ENCODE measurements at places on chromosomes 6 and 20.

DNA sequence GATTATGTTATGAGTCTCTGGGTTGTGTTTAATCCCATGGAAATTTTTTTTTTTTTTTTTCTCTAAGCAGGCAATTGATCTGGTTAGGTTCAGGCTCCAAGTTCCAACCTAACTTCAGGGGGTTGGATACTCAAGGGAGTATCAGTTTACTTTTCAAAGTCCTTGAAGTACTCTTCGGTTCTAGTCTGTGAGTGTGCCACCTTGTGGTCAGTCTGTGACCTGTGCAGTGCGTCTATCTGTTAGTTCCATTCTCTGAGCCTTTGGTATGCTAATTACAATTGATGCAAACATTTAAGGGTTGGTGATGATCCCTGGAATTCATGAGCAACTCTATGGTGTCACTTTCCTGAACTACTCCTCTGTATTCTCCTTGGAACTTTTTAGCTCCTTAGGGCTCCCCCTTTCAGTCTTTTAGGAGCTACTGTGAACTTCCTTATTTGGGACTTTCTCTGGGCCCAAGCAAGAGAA lies 342.0 kb downstream of the SOX4 start:
- DNase-seq = no peak

DNA sequence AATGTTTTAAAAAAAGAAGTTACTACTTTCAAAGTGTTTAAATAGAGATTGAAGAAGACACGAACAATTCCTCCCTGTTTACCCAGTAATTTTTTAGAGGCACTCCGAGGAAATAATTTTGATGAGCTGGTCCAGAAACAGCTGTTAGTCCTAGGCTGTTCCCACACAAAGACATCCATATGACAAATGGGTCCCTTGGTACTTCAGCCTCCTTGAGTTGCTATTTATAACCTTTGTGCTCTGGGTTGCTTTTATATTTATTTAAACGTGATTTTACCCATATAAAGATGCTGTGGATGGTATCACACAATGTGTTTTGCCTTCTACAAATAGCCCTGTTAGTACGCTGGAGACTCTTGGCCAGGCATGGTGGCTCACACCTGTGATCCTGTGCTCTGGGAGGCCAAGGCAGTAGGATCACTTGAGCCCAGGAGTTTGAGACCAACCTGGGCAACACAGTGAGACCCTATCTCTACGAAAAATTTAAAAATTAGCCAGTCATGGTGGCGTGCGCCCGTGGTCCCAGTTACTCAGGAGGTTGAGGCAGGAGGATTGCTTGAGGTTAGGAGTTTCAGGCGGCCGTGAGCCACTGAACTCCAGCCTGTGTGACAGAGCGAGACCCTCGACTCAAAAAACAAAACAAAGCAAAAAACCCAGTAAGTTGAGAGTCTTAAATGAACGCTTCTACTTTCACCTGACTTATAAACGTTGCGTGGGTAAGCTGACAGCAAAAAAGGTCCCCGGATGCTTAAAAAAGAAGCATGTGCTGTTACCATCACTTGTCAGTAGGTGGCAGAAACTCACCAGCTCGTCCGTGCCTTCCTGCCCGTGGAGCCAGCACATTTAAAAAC lies 56.9 kb upstream of the ARMH2 start:
- peak; percentile 60 for DNase-seq

DNA sequence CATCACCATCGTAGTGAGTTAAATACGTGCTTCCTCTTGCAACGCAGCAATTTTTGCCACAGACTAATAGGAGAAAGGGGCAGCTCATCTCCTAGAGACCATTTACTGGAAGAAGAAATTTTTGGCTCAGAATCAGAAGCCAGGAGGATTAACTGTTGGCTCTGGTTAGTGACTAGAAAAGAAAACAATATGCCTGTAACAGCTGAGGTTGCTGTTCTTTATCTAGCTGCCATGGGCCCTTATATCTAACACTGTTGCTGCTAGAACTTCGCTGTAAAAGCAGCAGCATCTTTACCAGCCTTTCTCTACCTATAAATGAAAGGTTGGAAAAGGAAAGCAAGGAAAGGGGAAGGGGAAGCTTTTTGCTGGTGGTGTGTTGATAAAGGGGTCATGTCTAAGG lies 65.9 kb downstream of the FAM135A start:
- no peak for DNase-seq

GRCh38 chr20:24109537-24109936 lies 121.0 kb upstream of the GGTLC1 start:
- no peak for DNase-seq

DNA sequence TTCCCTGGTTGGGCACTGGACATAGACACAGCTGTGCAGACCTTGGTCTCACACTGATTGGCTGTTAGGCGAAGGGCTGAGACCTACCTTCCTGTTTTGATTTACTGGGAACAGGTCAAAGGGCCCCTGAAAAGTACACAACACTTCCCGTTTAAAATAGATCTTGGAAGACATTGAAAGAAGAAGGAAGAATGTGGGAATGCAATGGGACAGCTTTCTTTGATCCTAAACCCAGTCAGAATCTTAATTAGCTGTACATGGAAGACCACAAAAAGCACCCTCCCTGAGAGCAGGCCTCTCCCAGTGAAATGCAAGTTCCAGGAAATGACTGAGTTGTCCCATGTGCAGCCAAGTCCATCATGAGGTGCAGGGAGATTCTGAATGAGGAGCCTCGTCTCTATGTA lies 83.6 kb upstream of the EXOC2 start:
- no peak for DNase-seq

DNA sequence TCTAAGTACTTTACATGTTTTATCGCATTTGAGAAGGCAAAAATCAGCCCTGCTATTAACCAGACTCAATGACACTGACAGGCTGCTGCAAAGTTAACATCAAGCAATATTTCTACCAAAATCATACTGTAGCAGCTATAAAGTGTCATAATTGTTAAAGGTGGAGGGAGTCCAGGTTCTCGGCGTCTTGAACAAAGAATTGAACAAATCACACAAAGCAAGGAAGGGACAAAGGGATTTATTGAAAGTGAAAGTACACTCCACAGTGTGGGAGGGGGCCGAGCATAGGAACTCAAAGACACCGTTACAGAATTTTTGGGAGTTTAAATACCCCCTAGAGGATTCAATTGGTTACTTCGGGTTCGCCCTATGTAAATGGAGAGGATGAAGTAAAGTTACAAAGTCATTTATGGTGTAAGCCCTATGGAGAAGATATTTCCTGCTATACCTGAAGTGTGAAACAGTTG lies 12.9 kb upstream of the ZNF391 start:
- DNase-seq = no peak

DNA sequence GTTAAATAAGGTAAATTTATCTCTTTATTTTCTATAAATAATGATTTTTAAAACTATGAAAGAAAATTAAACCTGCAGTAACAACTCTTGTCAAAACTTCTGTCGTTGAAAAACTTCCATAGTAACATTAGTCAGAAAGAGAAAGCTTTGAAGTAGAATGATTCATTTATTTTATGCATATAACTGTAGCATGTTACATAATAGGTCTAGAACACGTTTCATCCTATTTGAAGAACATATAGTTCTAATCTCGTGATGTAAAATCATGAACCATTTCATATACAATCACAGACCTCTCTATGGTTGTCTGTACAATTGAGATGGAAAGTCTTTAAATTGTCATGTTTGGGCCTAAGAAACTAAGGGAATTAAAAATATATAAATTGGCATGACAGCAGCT lies 61.3 kb upstream of the MYLIP start:
- DNase-seq = no peak

DNA sequence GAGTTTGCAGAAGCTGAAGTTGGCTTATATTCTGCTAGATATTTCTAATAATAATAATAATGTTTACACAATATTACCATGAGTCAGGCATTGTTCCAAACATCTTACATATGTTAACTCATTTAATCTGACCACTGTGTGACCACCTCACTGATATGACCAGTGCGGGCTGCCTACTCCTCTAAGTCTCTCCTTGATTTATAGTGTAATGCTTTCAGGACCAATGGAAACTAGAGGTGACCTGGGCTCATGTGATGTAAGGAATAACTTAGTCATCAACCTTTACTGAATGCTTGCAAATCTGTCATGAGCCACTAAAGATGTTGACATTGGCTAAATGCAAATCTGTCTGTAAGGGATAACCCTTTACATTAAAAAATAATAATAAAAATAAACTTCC lies 51.1 kb upstream of the GPR6 start:
- DNase-seq = no peak

DNA sequence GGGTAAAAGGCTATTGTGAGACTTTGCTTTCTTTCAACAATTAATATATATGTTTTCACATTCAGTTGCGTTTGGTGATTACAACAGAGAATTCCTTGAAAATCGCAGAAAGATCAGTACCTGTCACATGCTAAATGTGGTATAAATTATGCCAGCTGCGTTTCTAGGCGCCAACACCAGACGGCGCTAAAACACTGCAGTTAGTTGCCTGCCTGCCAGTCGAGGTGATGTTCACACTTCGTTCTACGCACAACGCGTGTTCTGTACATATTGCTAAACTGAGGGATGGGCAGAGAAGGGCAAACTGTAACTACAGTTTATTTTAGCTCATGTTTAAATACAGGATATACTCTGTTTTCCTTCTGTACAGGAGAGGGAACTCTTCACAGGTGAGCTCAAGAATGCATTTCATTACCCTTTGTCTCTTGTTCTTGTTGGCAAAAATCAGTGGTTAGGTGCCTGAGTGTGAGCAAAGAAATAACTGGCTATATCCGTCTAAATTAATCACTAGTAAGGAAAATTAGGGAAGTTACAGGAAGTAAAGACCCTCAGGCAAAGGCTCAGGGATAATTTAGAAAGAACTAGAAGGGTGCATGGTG lies 100.1 kb upstream of the RGS17 start:
- peak; percentile 23 for DNase-seq

DNA sequence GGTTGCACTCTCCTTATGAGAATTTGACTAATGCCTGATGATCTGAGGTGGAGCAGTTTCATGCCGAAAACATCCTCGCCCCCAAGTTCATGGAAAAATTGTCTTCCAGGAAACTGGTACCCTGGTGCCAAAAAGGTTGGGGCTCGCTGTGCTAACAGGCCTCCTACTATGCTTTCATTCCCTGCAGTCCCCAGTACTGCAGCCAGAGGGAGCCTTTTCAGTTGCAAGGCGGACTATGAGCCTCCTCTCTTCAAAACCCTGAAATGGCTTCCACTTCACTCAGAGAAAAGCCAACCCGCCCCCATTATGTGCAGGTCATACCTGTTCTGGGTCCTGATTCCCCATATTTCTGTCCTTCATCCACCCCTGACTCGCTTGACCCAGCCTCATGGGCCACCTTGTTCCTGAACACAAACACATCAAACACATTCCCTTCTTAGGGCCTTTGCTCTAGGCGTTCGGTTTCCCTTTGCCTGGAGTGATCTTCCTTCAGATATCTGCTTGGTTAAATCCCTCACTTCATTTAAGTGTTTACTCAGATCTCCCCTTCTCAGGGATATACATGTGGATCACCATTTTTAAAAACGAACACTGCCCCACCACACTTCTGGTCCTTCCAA lies 173.7 kb downstream of the PHACTR1 start:
- no peak for DNase-seq

DNA sequence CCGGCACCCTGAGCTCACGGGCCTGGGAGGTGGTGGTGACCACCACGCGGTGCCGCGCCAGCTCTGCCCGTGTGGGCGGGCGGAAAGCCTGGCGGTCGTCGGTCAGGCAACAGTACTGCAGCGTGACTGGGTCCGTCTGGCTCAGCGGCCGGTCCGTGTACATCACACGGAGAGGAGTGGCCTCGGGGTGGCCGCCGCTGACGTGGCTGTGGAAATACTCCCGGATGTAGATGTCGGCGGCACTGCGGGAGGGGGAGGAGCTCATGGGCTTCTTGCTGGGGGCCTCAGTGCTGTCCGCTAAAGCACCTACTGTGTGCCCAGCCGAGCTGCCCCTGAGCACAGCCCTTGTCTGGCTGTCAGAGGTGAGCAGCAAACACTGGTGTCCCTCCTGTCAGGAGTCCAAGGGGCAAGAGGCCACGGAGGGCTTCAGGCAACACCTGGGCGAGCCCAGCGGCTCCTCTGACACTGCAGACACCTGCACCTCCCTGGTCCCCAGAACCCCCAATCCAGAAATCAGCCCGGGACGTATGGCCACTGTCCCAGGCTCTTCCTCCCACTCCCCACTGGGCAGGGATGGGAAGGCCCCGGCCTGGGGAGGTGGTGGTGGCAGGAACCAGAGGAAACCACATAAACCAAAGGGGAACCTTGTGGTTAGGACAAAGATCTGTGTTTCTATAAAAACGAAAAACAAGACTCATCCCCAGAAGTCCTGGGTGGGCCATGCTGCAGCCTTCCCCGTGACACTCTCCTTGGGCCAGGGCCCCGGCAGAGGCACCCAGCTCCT lies 6.5 kb downstream of the HELZ2 start:
- peak; percentile 80 for DNase-seq

DNA sequence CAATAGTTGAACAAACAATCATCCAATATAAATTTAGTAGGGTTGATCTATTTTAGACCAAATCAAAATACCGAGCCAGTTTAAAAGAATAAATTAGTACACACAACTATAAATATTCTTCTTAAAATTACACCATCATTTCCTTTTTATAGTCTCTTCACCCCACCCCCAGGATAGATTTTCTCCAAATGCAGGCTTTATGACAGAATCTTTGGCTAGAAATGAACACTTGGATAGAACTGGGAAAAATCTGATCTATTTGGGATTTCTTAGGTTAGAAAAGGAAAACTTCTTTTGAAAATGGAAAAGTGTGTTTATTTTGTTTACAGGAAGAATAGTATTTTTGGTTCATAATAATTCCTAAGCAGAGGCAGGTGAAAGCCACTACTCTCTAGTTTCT lies 74.6 kb downstream of the HMGN3 start:
- no peak for DNase-seq

- no peak for DNase-seq
These were observed 73.2 kb downstream of the RSPO3 start for GRCh38 chr6:127191716-127192115.

DNA sequence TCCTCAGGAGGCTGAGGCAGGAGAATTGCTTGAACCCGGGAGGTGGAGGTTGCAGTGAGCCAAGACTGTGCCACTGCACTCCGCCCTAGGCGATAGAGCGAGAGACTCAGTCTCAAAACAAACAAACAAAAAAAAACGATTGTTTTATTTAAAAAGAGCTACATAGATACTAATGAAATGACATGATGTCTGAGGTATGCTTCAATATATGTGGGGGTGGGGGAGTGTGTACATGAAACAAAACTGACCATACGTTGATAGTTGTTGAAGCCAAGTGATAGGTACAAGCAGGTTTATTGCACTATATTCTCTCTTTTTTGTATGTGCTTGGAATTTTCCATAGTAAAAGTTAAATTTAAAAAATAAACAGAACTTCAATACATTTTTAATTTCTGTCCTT lies 240.1 kb downstream of the TFAP2A start:
- DNase-seq = no peak

GRCh38 chr20:51092338-51092737 lies 69.4 kb upstream of the KCNG1 start:
- DNase-seq = no peak

GRCh38 chr6:66605011-66605410 lies 898.0 kb upstream of the EYS start:
- DNase-seq = no peak

DNA sequence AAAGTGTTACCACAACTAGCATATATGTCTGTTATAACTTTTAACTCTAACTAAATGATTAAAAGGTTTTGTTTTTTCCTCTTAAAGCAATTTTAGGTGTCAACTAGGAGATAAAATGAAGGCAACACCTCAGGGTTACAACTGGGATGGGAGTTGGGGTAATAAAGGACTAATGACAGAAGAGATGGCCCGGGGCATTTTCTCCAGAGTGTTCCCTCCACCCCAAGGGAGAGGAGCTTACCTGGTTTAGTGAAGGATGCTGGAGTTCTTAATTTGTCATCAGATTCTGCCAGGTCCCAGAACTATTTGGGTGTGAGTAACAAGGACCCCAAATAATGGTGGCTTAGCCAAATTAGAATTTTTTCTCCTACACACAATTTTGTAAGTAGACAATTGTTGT lies 260.3 kb downstream of the CD109 start:
- no peak for DNase-seq
